T-helper 22 cell (primary cell): ENCODE measurements at places on chromosomes 4 and X.

GRCh38 chr4:113849771-113850170 is 88.2 kb upstream of the CAMK2D start:
- DNase-seq, result no peak

GRCh38 chr4:179530958-179531357 is 2088.7 kb upstream of the AGA start:
- DNase-seq, result no peak

- DNase-seq, result no peak
Measured at GRCh38 chr4:71338846-71339593, at the start of gene SLC4A4. TSS of gene SLC4A4 (plus strand) at chr4:71339020.

- DNase-seq, result no peak
Measured at GRCh38 chr4:71195924-71196323, 142.9 kb upstream of the SLC4A4 start.

- DNase-seq, result no peak
Measured at GRCh38 chrX:8845060-8845459, 43.9 kb upstream of the FAM9A start.

DNA sequence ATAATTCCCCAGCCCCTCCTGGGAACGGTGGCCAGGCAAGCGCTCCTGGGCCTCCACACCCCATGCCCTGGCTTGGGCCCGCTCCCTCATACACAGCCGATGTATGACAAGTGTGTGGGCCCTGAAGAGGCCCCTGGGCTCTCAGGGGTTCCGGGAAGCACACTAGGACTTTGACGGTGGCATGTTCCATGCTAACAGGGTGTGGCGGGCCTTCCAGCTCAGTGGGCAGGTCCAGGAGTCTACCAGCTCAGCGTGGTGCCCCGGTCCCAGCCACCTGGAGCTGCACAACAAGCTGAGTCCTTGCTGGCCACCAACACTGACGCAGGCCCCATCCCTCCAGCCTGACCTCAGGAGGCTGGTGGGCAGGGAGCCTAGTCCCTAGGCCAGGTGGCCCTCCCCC is 24.4 kb upstream of the HMX1 start:
- DNase-seq, result no peak

DNA sequence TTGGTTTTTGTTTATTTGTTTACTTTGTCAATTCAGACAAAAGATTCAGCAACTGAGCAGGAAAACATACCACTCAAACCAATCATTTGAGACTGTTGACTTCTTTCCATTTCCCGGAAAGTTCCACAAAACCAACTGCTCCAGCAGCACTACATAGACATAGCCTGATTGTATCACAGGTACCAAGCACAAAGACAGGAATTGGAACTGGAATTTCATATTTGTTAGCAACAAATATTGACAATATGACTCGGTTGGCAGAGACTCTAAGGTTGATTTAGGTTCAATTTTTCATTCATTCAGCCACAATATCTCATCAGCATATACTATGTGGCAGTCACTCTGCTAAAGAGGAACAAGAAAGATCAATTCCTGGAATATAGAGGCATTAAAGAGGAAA is 364.0 kb downstream of the ZIC3 start:
- DNase-seq, result no peak

- no peak for DNase-seq
Measured at GRCh38 chr4:10460313-10461047, 3.3 kb upstream of the ZNF518B start.

GRCh38 chr4:87838205-87838604 is 5.4 kb downstream of the MEPE start:
- no peak for DNase-seq
